ENCODE measurements at places on chromosomes 2 and 18.
A peak's percentile ranks its signal among the peaks of the same experiment; 100 is the strongest.

DNA sequence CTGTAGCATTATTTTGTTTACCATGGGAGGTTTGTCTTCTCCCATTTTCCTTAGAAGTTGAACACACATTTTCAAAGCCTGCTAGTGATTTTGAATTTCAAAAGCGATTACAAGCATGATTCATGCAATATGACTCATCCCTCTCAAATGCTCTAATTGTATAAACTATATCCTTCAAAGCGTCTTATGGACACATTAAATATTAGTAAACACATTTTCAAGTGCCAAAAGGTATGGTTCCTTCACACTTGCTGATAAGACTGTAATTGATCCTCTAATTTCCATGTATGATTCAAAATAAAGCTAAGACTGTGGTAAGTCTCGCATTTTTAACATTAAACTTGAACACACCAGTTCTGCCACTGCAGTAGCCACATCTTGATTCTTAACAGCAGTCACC, 512.9 kb downstream of the LRRTM4 start:
- DNase-seq: no peak

- DNase-seq: peak; percentile 34
Observed at GRCh38 chr18:23964282-23965238, 50.0 kb upstream of the TTC39C start.

- no peak for DNase-seq
Observed at GRCh38 chr2:62974999-62975398, 75.6 kb upstream of the OTX1 start.

GRCh38 chr2:168461178-168461941, 5.3 kb downstream of the CERS6 start:
- DNase-seq: no peak

DNA sequence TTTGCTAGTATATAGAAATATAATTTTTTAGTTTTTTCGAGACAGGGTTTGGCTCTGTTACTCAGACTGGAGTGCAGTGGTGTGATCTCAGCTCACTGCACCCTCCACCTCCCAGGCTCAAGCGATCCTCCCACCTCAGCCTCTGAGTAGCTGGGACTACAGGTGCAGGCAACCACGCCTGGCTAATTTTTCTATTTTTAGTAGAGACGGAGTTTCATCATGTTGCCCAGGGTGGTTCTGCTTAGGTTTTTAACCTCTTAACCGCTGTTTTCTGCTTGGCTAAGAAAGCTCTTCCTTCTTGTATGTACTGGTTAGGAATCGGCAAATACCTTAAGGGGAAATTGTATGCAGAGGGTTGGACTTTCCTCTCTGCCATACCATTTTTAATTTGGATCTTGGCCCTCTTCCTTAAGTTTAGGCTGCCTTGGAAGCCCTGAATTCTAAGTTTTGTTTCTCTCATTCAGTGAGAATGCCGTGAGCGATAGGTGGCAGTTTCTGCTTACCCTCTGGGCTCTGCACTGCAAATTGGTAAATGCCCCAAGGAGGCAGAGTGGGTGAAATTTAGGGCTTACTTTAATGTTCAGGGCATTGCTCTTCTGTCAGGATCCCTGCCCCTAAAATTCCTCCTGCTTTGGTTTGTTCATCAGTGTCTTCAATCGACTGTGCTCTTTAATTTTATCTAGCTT, 32.3 kb downstream of the EML6 start:
- no peak for DNase-seq

DNA sequence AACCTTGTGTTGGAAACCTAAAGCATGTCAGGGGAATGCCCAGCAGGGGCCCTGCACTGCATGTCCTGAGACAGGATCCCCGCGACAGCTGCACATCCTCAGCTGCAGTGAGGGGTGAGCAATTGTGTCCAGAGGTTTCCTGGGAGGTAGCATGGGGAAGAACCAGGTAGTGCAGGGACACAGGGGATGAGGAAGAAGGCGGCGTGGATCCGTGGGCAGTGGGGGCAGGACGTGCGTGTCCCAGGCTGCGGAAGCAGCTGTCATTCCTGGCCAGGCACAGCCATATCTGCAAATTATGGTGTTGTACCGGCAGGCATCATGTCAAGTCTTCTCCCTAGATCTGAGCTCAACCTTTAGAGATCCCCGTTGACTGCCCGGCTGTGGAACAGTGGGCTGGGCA, 238.2 kb upstream of the MYT1L start:
- no peak for DNase-seq

DNA sequence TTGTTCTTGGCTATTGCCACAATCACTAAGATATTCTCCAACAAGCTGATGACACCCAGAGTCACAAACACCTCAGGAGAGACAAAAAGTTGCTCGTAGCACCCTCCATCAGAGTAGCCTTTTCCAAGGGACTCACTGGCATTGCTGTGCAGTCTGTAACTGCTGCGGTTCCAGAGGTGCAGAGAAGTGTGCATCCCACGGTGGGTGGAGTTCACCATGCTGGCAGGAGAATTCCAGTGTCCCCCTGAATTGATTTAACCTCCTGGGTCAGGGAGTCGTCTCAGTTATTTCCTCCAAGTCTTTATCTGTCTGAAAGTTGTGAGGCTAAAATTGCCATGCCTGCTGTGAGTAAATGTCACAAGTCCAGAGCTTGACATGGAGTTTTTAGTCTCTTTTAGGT, 443 bp downstream of the MC4R start:
- no peak for DNase-seq

GRCh38 chr2:74571058-74571457, 16.5 kb downstream of the DOK1 start:
- no peak for DNase-seq

DNA sequence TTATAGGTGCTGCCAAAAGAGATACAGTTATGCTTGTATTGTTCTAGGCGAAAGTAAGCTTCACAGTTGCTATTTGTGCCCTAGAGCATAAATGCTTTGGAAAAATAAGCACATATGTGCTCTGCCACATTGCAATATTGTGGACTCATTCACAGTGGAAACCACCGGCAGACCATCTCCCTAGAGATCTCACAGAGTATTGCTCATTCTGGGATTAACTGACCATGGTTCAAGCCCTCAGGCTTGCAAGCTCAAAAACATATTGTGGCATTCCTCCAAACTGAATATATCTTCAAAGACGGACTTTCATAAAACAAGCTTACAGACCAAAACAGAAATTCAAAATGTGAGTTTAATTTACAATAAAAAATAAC, 158.2 kb upstream of the CCDC150 start:
- no peak for DNase-seq

DNA sequence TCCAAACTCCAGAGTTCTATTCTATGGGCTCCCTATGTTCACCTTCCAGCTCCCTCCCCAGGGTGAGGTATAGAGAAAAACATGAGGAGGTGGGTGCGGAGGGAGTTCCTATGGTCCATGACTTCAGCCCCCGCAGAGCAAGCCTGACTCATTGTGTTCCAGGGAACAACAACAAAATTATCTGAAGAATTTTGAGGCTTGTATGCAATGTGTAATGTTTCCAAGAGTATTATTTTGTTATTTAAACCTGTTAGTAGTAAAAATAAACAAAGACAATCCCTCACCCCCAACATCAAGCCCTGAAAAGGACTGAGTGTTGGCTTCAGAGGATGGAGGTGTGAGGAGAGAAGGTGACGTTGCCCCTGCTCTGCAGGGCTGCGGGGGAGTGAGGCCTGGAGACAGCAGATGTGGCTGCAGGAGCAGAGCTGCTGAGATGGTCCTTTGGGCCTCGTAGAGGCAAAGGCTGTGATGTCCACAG, 29.0 kb downstream of the LAMA3 start:
- DNase-seq: no peak

DNA sequence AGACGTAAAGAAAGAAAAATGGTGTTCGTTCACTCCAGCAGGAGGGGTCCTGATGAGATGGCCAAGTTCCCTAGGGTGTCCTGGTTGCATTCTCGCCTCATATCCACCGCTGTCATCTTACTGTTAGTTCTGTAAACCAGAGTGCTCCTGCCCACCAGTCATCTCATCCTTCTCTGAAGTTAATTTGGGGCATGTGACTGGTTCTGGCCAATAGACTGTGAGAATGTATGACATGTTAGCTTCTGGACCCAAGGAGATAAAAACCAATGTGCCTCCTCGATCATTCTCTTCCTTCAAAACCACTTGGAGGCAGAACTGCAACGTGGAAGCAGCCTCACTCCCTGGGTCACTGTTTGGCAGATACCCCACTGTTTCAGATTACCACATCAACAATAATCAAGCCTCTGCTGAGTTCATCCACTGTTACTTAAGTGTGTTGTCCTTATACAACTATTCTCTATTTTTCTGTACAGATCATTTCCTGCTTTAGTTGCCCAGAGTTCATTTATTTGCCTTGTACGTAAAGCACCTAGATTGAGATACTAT, 759.1 kb downstream of the TSN start:
- no peak for DNase-seq

All from stimulated activated CD4-positive, alpha-beta T cell treated with anti-CD3 and anti-CD28 coated beads, Interleukin-2, amount 100 ng/mL, for 48 hours (primary cell).